ENCODE measurements at places on chromosomes 13 and 19.

DNA sequence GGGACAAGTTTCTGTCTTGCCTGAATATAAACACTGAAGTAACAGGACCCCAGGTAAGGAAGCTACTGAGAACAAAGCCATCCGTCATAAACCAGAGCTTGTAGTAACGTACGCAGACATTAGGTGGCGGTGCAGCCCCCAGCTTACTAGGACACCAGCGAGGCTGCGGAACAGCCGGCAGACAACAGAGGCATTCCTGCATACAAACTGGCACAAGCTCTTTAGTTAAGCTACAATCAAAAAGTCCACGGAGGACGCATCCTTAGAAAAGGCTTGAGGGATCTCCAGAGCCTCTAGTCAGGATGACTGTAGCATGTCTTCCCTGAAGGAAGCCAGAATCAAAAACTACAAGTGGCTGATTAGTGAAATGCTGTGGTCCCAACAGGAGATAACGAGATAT, 26.2 kb downstream of the ZNF160 start:
- no peak for DNase-seq

GRCh38 chr19:40221858-40222619, 3.9 kb upstream of the TTC9B start:
- peak; percentile 17 for DNase-seq

- DNase-seq: peak; percentile 19
Measured at GRCh38 chr13:104206450-104207044, 1140.3 kb upstream of the SLC10A2 start.

DNA sequence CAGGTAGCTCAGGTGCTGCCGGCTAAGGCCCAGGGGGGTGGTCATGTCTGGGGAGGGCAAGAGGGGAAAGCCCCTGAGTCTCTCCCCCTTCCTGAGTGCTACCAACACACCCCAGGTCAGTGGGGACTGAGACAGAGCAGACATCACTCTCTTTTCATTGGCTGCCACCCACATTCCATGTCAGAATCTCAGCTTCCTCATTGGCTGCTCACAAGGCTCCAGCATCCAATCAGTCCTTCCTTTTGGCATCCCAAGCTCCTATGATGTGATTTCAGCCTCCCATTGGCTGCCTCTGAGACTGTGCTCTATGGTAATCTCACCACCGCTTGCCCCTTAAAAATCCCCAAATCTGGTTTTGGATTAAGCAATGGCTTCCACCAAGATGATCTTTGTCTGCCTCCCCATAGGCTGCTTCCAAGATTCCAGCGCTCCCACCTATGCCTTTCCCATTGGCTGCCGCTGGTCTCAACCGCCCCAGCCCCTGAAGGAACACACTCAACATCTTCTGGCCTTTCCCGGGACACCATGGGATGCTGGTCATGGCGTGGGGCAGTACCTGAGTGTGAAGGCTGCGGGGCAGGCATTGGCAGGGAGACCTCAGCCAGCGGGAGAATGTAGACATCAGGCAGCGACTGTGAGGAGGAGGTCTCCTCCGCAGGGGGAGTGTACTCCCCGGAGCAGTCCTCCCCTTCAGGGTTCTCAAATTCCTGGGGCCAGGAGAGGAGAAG, 2.0 kb downstream of the LMTK3 start:
- DNase-seq: no peak

GRCh38 chr13:80011448-80012212, 329.3 kb downstream of the SPRY2 start:
- no peak for DNase-seq

DNA sequence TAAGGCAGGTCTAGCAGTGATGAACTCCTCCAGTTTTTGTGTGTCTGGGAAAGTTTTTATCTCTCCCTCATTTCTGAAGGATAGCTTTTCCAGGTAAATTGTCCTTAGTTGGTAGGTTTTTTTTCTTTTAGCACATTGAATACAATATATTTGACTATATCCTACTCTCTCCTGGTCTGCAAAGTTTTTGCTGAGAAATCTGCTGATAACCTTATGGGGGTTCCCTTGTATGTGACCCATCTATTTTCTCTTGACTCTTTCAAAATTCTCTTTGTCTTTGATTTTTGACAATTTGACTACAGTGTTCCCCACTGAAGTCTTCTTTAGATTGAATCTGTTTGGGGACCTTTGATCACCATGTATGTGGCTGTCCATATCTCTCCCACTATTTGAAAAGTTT, 42.6 kb upstream of the ZNF507 start:
- DNase-seq: no peak

Measured in DMS153 (cell line).